PC-3 (cell line): ENCODE measurements at places on chromosomes 2 and 18.
A peak's percentile ranks its signal among the peaks of the same experiment; 100 is the strongest.

GRCh38 chr2:21317131-21317530, 193.4 kb downstream of the TDRD15 start:
- peak; percentile 38 for DNase-seq

- DNase-seq, result peak; percentile 57
Observed at GRCh38 chr2:167289651-167290410, 401.6 kb downstream of the XIRP2 start.

- peak; percentile 12 for DNase-seq
Observed at GRCh38 chr2:236317938-236318396, 53.8 kb upstream of the ASB18 start.

DNA sequence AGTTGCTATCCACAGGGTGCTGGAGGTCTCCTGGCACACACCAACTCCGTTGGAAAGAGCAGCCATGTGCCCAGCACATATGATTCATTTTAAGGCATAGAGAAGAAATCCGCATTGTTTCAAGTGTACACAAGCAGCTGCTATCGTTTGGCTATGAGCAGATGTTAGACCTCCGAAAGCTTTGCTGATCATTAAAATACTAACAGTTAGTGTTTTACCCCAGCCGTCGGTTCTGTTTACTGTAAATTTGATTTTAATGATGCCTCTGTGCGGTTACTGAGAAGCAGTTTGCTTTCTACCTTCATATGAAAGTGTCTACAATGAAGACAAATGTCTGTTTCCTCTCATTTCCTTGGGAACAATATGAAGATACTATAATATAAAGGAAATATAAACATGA, 154.9 kb downstream of the PTGR3 start:
- DNase-seq, result no peak

DNA sequence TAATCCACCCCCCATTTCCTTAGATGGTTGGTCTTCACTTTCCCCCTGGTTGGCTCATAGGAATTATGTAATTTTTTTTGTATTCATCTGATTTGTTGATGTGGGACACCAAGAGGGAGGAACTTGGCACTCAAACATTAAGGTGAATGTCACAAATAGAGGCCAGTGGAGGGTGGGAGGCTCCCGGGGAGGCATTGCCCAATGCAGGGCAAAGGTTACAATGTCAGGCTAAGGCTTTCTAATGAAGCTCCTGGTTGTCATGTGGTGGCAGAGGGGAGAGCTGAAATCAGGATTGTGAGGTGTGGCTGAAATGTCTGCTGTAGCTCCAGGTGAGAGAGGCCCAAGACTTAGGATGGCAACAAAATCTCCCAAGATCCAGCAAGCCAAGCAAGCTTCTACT, 42.7 kb downstream of the MPHOSPH10 start:
- no peak for DNase-seq

DNA sequence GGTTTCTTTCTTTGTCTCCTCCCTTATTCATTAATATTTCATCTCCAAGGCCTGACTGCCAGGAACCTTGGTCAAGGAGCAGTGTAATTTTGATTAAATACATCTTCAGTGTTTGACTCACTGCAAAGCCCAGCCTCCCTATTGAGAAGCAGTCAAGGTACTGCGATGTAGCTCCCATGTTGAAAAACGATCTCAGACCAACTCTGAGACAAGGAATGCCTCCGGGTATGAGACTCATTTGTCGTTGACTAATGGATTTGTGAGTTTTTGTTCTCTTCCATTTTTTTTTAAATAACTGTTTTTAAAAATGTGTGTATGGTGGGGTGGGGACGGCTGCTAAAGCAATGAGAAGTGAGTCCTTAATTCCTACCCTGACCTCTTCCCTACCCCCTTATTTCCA, 361.6 kb downstream of the SOX11 start:
- DNase-seq, result no peak

- DNase-seq, result no peak
Observed at GRCh38 chr2:157257312-157258252, at the start of gene GALNT5. GALNT5 (plus strand) TSS chr2:157257705; CDS start chr2:157258083, 378 bp downstream.

- peak; percentile 45 for DNase-seq
Observed at GRCh38 chr18:44090453-44090852, 590.2 kb upstream of the SETBP1 start.

DNA sequence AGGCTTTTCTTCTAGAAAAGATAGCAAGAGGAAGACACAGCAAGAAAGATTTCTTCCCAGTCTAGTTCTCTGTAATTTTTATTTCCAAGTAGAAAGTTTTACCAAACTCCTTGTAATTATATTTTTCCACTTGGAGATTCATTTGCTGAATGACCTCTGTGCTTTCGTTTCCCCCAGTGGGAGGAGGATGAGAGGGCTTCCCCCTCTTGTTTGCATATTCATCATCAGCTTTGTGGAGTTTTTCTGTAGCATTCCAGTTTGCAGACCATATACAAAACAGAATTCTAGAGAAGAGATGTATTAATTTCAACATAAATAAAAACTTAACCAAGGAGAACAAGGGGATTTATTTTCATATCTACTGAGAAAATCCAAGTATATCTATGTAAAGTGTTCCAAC, 51.3 kb downstream of the RMDN2 start:
- DNase-seq, result no peak

- DNase-seq, result no peak
Observed at GRCh38 chr18:48927286-48928080, 23.3 kb downstream of the SMAD7 start.

DNA sequence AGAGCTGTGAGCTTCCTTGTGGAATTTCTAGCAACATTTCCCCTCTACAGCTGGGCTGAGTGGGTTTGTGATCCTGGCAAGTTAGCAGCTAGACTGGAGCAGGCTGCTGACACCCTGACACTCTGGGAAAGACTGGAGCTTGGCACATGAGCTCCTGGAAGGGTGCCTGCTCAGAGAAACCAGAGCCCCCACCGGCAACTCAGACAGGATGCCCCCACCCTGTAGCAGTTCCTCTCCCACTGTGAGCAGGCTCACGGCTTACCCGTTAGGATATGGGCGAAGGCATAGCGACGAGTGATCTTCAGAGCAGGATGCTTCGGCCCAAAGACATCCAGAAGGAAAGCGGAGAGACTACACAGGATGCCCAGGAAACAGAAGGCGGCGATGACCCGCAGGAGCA, 11.2 kb downstream of the TMEM127 start:
- DNase-seq, result no peak

DNA sequence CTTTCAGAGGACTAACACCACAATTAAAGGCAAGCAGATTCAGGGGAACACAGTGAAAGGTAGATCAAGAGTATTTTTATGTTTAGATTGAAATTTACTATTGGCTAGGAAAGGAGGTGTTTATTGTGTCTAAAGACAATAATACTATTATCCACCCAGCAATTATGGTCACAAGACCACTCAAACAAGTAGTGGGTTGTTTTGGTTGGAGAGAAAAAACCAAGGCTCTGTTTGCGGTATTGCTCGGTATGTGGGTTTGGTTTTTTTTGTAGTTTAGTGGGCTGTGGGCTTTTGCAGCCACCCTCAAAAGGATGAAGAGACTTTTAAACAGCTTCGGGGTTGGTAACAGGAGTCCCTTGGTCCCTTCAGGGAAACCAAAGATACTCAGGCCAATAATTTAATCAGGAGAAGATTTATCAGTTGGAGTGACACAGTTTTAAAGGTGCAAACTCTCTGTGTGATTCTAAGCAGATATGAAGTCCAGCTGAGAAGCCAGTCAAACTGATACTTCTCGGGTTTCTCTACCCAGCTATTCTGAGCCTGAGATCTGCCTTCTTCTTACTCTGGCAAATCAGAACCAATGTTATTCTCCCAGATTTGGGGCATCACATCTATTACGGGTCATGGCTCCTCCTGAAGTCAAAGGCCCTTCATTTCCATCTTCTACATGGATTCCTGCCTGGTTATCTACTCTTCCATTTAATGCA, 55.3 kb downstream of the DCC start:
- no peak for DNase-seq

DNA sequence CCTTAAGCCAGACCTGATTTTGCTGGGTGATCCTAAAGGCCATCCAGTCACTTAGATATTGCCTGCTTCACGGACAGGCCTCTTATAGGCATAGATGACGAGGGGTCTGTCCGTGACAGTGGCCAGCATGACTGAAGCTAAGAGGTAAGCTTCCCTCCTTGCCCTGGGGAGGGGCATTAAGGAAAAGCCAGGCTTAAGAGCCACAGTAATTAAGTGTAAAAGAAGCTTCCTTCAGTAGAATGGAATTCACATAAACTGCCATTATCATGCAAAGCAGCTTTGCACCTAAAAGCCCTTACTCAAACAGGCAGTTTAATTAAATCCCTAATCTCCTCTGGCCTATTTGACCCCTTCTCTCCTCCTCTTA, 99.4 kb upstream of the PKDCC start:
- no peak for DNase-seq

- no peak for DNase-seq
Observed at GRCh38 chr2:238163481-238164198, 4.9 kb downstream of the ERFE start.

DNA sequence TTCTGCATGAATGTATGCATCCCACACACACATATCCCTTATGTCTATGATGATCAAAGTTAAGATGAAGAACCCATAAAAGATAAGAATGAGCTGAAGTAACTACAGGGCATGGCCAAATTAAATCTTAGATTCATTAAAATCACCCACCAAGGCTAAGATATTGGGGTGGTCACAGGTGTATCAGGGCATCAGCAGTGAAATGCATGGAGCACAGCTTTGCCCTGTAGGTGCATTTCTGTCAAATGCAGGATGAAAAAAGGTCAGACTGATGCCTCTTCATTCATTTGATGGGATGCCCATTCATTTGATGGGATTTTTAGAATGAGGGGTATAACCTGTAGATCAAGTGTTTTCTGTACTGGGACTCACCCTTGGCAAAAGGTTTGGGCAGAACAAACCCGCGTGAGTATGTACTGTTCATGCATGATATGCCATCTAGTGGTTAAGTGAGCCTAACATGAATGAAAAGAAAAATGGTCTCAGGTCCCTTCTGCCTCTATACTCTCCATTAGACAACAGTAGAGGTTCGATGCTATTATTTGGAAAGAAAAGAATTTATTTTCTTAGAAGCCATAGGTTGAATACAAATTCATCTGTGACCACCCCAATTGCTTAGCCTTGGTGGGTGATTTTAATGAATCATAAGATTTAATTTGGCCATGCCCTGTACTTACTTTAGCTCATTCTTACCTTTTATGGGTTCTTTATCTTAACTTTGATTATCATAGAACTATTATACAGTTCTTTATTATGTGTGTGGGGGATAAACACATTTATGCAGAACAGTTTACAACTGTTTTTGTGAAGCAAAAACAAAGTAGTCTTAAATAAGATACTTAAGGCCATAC, 43.2 kb upstream of the NOSTRIN start:
- peak; percentile 71 for DNase-seq

- DNase-seq, result no peak
Observed at GRCh38 chr2:217521820-217522219, 481.0 kb downstream of the TNS1 start.

DNA sequence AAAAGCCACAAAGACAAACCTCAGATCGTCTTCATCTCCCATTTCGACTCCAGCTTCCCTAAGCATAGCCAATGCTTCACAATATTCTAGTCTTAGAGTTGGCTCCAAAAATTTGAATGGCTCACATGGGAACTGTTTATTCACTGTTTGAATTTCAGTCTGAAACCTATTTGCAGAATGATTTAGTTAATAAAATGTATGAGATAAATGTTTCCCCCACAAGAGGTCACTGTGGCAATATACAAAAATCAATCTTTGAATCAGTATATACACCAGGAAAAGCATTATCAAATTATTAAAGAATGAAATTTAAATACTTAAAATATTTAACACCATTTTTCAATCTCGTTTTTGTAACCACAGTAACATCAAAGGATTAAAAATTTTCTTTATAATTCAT, 40.0 kb upstream of the MCM6 start:
- peak; percentile 76 for DNase-seq

GRCh38 chr2:145725876-145726275, 1206.0 kb upstream of the ZEB2 start:
- no peak for DNase-seq

DNA sequence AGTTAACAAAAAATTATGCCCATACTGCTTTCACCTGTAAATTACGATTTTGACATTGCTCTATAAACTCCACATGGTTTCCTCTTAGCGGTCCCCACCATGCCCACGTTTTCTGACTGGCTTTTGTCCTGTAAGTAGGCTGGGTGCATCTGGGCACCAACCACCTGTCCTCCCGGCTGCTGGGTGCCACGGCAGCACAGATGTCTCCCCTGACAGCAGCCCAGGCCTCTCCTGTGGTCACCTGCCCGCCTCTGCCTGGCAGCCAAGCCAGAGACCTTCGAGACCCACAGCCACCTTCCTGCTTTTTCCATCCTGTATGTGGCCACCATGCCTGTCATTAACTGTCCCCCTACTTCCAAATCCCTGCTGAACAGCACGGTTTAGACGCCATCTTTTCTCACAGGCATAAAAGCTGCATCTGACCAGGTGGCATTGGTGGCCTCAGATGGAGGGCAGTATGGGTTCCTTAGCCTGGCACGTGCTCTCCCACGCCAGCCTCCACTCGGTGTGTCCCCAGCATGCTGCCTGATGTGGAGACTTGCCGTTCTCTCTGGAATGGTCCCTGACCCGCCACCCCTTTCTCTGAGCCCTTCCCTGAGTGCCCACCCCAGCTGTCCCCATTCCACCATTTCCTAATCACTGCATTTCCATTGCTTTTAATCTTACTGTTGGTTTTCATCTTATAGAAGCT, 18.9 kb downstream of the SNORC start:
- DNase-seq, result no peak

DNA sequence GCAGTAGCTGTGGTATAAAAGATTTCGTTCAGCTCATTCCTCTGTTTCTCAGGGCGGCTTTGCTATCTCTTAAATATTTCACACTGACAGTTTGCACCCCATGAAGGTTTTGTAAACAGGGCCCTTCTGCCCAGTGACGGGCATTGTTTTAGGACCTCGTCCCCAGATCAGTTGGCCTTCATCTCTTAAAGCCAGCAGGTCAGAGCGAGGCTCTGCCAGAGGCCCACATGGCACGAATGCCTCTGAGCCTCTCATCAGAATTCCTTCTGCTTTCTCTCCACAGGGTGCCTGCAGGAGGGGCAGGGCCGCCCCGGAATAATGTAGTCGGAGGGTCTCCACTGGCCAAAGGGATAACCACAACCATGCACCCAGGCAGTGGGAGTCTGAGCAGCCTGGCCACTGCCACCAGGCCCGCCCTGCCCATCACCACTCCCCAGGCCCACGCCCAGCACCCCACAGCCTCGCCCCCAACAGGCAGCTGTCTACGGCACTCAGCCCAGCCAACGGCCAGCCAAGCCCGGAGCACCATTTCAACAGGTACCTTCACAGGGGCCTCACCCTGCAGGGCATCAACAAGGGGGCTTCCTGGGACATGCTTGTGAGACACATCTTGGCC, 177.0 kb downstream of the SEPTIN10 start:
- no peak for DNase-seq

GRCh38 chr2:69214898-69215297, 172.1 kb downstream of the GFPT1 start:
- peak; percentile 25 for DNase-seq
